ENCODE measurements at places on chromosomes 2 and 18.

GRCh38 chr2:1947316-1947715, 203.0 kb upstream of the PXDN start:
- DNase-seq: no peak

- DNase-seq: no peak
Observed at GRCh38 chr2:161028581-161028980, 131.6 kb upstream of the TANK start.

DNA sequence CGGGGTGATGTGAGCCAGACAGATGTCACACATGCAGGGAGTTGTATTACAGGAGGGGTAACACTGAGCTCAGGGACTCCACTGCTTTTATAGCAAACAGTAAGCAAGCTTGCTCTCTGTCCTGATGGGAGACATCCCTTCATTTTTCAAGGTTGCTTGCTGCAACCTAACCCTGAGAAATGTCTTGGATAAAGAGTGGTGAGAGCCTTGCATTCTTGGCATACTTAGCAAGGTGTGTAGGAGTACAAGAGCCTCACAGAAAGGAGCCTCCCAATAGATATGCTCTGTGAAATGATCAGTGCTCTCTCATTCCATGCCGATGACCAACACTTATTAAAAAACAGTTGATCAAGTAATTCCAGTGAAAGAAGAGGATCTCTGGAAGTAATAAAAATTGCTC, 8.1 kb downstream of the PFN4 start:
- DNase-seq: no peak

DNA sequence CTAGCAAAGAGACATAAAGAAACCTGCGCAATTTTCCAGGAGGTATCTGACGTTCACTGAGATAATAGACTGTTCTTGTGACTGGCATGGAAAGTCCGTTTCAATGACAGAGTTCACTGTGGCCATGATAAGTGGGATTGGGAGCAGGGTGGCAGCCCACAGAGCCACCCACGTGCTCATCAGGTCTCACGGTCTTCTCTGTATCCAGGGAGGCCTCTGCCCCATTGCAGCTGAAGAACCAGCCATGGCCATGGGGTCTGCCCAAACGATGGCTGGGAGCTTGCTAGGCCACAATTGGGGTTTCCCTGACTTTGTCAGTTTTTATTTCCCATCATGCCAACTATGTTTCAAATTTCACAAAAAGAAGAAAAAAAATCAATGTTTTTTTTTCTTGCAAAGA, 57.2 kb downstream of the PDCL3 start:
- DNase-seq: no peak

DNA sequence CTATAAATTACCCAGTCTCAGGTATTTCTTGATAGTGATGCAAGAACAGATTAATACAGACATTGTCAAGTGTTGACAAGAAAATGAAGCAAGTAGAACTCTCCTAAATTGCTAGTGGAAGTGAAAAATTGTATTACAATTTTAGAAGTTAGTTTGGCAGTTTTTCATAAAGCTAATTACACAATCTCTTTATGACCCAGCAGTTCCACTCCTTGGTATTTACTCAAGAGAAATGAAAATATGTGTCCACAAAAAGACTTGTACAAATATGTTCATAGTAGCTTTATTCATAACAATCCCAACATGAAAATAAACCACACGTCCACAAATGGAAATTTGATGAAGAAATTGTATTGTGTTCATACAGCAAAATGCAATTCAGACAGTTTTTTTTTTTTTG, 49.4 kb downstream of the PDE1A start:
- no peak for DNase-seq

GRCh38 chr2:2294183-2294690, 36.8 kb downstream of the MYT1L start:
- DNase-seq: no peak

- peak; percentile 66 for DNase-seq
Observed at GRCh38 chr2:38274286-38275276, 102.5 kb downstream of the ATL2 start.

DNA sequence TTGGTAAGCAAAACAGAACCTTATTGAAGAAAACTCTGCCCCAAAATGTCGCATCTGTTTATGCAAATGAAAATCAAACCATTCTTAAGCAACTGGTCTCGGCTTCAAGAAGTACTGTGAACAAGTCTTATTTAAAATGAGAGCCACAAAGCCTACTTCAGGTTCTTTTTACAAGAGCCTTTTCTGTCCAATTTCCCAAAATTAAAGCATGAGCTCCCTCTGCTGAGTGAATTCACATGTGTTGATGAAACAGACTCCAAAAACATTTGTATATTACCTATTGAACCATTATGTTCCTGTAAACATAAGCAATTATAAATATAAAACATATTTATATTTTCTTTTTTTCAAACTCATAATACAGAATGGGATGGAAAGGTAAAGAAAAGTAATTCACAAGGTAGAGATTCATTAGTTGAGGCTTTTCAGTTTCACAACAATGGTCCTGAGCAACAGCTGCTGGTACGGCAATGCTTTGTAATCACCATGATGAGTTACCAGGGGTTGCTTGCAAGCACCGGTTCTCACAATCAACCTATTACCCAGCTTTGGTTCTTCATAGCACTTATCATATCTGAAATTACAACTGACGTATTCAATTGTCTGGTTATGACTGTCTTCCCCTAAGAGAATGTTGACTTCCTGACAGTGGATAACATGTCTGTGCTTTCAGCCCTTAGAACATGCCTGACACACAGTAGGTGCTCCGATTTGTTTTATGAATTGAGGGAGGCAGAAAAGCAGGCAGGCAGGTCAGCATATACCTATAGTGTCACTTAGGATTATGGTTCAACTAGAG, 108.4 kb upstream of the BZW1 start:
- peak; percentile 17 for DNase-seq

GRCh38 chr18:52077251-52077983, 262.6 kb upstream of the DCC start:
- no peak for DNase-seq

DNA sequence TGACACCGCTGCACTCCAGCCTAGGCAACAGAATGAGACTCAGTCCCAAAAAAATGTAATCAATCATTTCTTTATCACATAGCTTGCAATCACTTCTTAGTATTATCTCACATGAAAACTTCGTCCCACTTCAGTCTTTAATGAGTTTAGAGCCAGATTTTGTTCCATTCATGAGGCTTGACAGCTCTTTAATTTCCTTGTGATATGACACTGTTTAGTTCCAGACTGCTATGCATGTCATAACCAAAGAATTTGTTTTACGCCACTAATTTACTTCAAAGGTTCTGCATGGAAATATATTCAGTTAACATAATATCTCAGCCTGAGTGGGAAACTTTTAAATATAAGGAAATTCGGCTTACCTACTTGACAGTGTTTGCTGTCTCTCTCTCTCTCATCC, 113.1 kb downstream of the ZNF532 start:
- no peak for DNase-seq

DNA sequence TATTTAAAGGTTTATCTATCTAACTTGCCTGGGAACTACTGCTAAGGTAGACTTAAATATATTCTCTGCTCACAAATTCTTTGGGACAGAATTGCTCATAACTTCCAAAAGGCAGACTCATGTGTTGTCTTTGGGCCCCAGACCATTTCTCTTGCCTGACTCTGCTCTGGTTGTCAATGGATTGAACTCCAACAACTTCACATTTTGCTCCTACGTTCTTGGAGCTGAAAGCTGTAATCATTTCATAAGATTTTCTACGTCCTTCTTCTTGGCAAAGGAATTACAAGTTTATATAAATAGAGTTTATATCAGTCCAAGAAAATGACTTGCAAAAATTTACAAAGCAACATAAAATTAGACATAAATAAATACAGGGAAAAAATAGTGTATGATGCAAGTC, 32.9 kb upstream of the PPM1B start:
- no peak for DNase-seq

- no peak for DNase-seq
Observed at GRCh38 chr2:68768951-68769350, 34.3 kb downstream of the ARHGAP25 start.
